NCI-H510A treated with DMSO at 0.1 percent for 48 hours (cell line): ENCODE measurements at places on chromosomes 7 and 10.

- no peak for DNase-seq
These were observed 9.8 kb downstream of the TBXAS1 start for GRCh38 chr7:139838876-139839275.

- no peak for DNase-seq
These were observed 8.7 kb downstream of the GNB2 start for GRCh38 chr7:100682228-100682741.

DNA sequence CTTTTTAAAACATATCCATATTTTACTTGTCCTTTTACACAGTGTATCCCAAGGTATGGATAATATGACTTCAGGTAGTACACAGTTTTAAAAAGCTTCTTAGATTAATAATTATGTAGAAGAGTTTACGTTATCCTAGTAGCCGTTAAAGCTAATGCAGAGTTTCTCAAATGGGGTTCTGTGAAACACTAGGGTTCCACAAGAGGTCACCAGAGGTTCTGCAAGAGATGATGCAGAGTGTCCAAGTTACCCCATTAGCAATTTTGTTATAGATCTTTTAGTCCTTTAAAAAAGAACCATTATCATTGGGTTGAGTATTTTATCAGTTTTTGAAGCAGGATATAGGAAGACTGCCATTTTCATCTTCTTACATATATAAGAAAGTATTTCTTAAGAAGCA is 298.9 kb upstream of the HPS1 start:
- no peak for DNase-seq

GRCh38 chr10:123926401-123927264 is 35.0 kb upstream of the CPXM2 start:
- DNase-seq = no peak

GRCh38 chr10:107028236-107028635 is 136.3 kb downstream of the SORCS1 start:
- no peak for DNase-seq

DNA sequence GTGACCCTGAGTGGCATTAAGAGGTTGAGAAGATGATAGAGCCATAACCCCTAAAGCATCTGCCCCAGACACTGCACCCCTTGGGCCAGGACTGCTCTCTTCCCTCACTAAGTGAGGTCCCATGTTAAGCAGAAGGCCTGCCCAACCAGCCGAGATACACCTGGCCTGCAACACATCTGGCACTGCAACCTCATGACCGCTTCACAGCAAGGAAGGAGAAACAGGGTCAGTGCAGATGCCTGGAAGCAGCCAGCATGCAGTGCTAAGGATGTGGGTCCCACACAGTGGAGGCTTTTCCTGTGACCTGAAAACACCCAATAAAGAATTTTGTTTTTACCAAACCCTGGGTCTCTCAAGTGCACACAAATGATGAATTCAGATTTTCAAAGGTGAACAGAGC is 7.4 kb downstream of the NOD1 start:
- peak; percentile 94 for DNase-seq

- no peak for DNase-seq
These were observed 16.0 kb downstream of the PAPSS2 start for GRCh38 chr10:87675396-87676376.

GRCh38 chr7:55515569-55516279 is 56.6 kb downstream of the VOPP1 start:
- DNase-seq = no peak

DNA sequence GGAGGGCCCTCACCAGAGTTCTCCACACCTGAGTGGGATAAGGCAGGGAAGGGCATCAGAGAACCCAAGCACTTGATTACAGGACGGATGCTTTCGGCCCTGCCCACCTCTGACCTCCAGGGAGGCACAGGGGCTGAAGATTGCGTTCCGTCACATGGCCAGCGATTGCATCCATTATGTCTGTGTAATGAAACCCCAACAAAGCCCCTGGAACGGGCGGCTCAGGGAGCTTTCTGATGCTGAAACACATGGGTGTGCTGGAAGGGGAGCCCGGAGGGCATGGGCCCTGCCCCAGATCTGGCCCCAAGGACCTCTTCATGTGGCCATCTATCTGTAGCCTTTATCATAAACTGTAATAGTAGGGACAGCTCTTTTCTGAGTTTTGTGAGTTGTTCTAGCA is 117.2 kb downstream of the PTPN20 start:
- DNase-seq = no peak

- DNase-seq = no peak
These were observed 256.6 kb upstream of the SMIM30 start for GRCh38 chr7:113374955-113375354.

DNA sequence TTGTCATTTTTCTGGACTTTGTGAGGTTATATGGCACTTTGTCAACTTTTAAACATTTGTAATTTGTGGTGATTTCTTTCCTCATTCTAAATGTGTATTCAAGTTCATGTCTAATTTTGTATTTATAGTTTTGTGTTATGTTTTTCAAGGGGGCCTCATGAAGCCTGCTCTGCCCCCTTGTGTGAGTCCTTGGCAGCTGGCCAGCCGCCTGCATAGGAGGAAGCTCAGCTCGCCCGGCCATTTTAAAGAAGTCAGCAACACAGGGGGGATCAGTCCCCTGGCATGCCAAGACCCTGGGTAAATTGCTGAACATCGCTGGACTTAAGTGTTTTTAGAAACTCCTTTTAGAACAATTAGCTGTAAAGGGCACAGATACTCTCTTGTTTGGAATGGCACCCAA is 123.0 kb downstream of the ANLN start:
- DNase-seq = no peak

- DNase-seq = no peak
These were observed 1.6 kb upstream of the PPA1 start for GRCh38 chr10:70234668-70235447.

DNA sequence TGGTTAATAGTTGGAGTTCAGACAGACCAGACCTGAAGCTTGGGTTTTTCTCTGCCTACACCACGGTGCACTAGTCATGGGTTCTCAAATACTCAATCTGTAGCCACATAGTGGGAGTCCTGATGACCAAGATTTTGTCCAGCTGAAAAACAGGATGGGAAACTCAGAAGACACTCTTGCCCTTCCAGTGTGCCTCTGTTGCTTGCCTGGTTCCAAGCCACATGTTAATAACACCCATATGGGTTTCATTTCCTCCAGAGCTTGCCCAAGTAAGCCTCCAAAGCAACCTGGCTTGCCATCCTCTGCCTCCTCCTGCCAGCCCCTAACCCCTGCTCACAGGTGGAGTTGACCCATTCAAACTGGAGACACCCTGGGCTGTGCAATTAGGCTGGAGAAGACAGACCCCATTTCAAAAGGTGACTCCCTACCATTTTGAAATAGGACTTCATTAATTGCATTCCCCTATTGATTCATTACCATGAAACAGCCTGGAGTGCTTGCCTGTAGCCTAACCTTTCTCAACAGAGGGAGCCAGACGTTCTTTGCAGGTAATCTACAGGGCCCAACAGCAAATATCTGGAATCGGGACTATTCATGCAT is 108.0 kb upstream of the HABP2 start:
- DNase-seq = no peak

GRCh38 chr10:59517996-59518395 is 155.6 kb upstream of the FAM13C start:
- DNase-seq = no peak

- DNase-seq = no peak
These were observed 31.1 kb downstream of the NEUROD6 start for GRCh38 chr7:31309407-31309806.

GRCh38 chr7:157434701-157435100 is 97.9 kb downstream of the DNAJB6 start:
- DNase-seq = no peak

DNA sequence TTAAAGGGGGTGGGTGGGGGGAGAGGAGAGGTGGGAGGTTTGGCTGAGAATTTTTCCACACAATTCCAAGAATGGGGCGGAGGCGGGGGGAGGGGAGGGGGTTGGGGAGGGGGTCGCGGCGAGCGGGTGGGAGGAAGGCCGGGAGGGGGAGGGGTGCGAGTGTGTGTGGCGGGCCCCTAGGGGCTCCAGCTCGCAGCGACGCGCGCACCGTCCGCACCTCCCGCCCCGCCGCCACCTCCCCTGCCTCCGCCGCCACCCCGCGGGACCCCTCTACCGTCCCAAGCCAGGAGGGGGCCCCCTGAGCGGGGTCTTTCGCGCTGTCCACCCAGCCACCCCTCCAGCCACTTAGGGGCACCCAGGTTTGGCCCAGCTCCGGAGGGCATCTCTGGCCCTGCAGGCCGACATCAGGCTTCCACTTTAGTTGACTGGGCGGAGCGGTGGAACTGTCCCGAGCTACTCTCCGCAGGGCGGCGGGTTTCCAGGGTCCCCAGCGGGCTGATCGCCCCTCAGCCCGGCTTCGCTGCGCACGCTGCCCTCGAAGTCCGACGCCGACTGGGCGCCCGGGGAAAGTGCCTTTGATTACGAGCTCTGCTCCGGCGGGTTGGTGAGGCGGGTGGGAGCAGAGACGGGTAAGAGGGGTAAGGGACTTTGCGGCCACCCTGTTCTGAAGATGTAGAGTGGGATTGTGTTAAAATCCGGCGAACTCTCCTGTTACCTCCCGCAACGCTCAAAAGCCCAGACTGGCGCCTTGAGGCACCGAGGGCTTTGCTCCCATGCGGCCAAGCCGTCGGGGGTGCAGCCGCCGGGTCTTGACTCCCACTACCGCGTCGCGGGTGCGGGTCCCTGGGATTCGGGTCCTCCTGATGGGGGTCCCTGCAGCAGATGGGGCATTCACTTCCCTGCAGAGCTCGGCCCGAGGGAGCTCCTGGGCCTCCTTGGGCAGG is 1.8 kb upstream of the VAX1 start:
- no peak for DNase-seq
